Glutamatergic neuron (in vitro differentiated cells): ENCODE measurements at places on chromosomes 13 and 19. TPM values are rescaled to one million over a fixed set of nuclear protein-coding genes. Genes with fewer than 3 reads are reported as not detected.

DNA sequence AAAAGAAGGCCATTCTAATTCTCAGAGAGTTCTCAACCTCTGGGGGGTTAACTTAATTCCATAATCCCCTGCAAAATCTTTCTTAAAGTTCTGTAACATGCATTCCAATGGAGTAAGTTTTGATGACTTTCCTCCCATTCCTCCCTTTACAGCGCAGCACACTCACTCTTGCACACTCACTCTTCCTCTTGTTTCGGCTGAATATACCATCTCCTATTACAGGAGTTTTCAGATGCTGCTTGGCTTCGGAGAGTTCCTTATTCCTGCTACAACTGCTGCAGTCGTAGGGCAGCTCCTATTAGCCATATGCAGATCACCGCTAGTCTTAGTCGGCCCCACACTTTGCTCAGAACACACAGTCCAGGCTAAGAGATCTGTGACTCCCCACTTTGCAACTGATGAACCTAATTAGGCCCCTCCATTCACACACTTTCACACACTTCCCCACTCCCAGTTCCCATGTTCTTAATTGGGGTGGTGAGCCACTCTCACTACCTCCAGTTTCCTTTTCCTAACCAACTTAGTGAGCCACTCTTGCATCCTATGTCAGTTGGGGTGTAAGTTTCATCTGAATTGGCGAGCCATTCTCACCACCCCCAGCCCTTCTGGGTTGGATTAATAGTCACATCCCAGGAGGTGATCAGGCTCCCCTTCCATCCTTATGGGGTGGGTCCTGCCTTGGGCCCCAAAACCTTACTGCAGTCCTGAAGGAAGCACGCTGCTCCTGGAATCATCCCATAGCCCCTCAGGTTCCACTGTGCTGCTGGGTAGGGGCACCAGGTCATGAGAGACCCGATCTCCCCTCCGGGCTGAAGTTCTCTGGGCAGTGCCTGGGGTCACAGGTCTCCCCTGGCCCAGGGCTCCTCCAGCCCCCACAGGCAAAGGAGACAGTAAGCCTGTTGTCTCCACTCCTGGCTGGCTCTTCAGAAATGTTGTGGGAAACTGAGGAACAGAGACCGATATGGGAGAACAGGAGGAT is 53.9 kb downstream of the OR10H4 start:
- no peaks in the 10 kb centered on the region for H3K36me3 ChIP-seq
- H3K27ac ChIP-seq: no peak overlapping the region
- no peak overlapping the region for H3K4me3 ChIP-seq
- DNase-seq: no peak
- no peaks in the 10 kb centered on the region for H3K4me1 ChIP-seq
- peaks cover 4% of the 10 kb centered on the region for H3K27me3 ChIP-seq

DNA sequence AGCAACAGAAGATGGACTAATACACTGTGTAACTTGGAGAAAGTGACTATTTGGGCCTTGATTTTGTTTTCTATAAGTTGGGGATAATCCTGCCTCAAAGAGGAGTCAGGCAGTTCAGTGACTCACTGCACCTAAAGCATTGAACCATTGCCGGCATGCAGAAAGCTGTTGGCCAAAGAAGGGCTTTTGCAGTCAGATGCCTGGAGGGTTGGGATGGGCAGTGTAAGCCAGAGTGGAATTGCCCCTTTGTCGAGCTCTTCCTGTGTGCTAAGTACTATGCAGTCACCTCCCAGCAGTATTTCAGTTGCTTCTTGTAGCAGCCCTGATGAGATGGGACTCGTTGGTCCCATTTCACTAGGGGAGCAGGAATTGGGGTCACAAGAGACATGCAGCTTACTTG is 11.1 kb downstream of the ZNF473 start:
- no peaks in the 10 kb centered on the region for H3K27me3 ChIP-seq
- H3K27ac ChIP-seq: no peak overlapping the region
- peaks cover 8% of the 10 kb centered on the region for H3K36me3 ChIP-seq
- H3K4me3 ChIP-seq: no peak overlapping the region
- DNase-seq: no peak
- H3K4me1 ChIP-seq: no peaks in the 10 kb centered on the region

GRCh38 chr19:52336791-52337381 is 843 bp downstream of the ZNF610 start:
- peak overlapping the region; percentile 99 for H3K4me3 ChIP-seq
- peak overlapping the region; percentile 97 for H3K27ac ChIP-seq
- H3K27me3 ChIP-seq: peaks cover 13% of the 10 kb centered on the region
- no peaks in the 10 kb centered on the region for H3K4me1 ChIP-seq

DNA sequence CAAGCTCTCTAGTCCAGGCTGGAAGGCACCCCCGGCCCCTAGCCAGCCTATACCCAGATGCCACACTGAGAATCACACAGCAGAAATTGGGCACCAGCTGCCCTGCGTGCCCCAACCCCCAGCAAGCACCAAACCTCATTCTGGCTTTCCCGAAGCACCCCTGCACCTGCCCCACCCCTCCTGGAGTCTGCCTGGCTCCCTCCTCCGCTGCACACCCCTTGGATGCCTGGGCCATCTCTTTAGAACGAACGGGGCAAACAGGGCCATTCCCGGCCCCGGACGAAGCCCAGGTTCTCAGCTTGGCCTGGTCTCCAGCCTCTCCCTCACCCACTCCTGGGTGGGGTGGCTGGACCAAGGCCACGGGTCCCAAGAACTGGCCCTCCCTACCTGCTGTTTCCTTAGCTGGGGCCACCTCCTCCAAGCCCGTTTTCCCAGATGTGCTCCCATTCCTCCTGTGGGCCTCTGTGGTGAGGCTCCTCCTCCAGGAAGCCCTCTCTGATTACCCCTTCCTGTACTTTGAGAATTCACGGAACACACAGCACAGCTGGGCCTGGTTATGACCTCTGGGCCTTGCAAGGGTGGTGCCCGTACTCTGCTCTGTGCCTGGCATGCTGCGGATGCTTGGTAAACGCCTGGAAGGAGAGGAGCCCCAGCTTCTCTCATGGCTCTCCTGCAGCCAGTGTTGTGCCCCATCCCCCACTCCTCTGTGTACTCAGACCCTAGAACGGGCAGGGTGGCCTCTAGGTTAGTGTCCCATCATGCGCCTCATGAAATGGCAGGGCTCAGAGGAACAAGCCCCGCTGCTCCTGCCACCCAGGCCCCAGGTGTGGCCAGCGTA is 21.4 kb downstream of the CEBPG start:
- no peaks in the 10 kb centered on the region for H3K36me3 ChIP-seq
- H3K4me1 ChIP-seq: peaks cover 5% of the 10 kb centered on the region
- DNase-seq: no peak
- H3K27me3 ChIP-seq: peaks cover 6% of the 10 kb centered on the region

DNA sequence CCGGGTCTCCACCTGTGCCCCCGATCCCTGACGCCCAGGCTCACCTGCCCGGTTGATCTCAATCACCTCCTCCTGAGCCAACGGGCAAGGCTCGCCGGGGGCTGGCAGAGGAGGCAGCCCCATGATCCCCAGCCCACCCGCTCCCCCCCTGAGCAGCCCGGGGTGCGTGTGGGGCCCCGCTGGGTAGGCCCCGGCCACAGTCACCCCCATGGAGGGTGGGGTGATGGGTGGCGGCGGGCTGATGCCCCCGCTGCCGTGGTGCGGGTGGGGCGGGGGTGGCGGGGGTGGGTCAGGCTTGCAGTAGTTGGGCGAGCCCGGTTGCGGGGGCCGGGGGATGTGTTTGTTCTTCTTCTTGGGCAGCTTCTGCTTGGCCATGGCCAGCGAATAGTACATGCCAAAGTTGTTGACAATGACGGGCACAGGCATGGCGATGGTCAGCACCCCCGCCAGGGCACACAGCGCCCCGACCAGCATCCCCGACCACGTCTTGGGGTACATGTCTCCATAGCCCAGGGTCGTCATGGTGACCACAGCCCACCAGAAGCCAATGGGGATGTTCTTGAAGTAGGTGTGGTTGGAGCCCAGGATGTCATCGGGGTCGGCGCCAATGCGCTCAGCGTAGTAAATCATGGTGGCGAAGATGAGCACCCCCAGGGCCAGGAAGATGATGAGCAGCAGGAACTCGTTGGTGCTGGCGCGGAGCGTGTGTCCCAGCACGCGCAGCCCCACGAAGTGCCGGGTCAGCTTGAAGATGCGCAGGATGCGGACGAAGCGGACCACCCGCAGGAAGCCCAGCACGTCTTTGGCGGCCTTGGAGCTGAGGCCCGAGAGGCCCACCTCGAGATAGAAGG is 6.0 kb downstream of the KCNC3 start:
- peaks cover 28% of the 10 kb centered on the region for H3K27me3 ChIP-seq
- H3K27ac ChIP-seq: peak overlapping the region; percentile 53
- H3K4me1 ChIP-seq: peaks cover 26% of the 10 kb centered on the region

- H3K4me3 ChIP-seq: no peak overlapping the region
- peaks cover 2% of the 10 kb centered on the region for H3K4me1 ChIP-seq
- DNase-seq: peak; percentile 89
- H3K27ac ChIP-seq: no peak overlapping the region
- peaks cover 9% of the 10 kb centered on the region for H3K36me3 ChIP-seq
These were observed 4.3 kb upstream of the ZNF17 start for GRCh38 chr19:57406516-57407123.

GRCh38 chr19:45999653-46000121 is 4.4 kb downstream of the CCDC61 start:
- H3K36me3 ChIP-seq: no peaks in the 10 kb centered on the region
- peaks cover 20% of the 10 kb centered on the region for H3K4me1 ChIP-seq
- peak overlapping the region; percentile 89 for H3K27ac ChIP-seq
- peak; percentile 82 for DNase-seq

- no peak overlapping the region for H3K4me3 ChIP-seq
- H3K27ac ChIP-seq: no peak overlapping the region
- H3K27me3 ChIP-seq: peaks cover 3% of the 10 kb centered on the region
- H3K4me1 ChIP-seq: peaks cover 5% of the 10 kb centered on the region
These were observed 10.8 kb downstream of the ENOX1 start for GRCh38 chr13:43776006-43776405.

DNA sequence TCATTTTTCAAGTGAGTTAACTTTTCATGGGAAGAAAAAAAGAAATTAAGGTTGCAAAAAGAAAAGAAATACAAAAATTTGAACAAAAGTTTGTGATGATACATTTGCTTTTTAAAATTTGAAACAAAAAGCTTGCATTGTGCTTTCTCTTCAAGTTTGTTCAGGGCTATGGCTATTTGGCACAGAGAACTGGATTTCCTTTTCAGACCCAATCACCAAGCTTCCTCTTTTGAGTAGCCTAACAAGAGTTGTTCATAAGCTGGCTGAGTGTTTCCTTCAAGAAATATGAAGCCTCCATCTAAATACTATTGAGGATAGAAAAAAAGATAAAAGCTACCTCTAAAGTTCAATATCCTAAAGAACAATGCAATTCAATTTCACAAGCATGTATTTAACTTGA is 787.8 kb downstream of the LIG4 start:
- H3K4me1 ChIP-seq: no peaks in the 10 kb centered on the region
- no peak for DNase-seq
- H3K36me3 ChIP-seq: no peaks in the 10 kb centered on the region

GRCh38 chr13:20848944-20849343 is 53.6 kb downstream of the XPO4 start:
- no peaks in the 10 kb centered on the region for H3K36me3 ChIP-seq
- no peaks in the 10 kb centered on the region for H3K27me3 ChIP-seq
- H3K4me3 ChIP-seq: no peak overlapping the region
- H3K27ac ChIP-seq: no peak overlapping the region

GRCh38 chr19:41156207-41156606 is 36.8 kb upstream of the CYP2S1 start:
- no peaks in the 10 kb centered on the region for H3K27me3 ChIP-seq
- H3K4me1 ChIP-seq: no peaks in the 10 kb centered on the region
- H3K27ac ChIP-seq: no peak overlapping the region
- no peaks in the 10 kb centered on the region for H3K36me3 ChIP-seq

GRCh38 chr19:40862785-40863184 is 12.5 kb upstream of the CYP2A6 start:
- H3K27me3 ChIP-seq: no peaks in the 10 kb centered on the region
- DNase-seq: no peak
- H3K4me3 ChIP-seq: no peak overlapping the region
- H3K4me1 ChIP-seq: no peaks in the 10 kb centered on the region
- H3K27ac ChIP-seq: no peak overlapping the region

GRCh38 chr13:39542361-39542760 is 60.6 kb downstream of the LHFPL6 start:
- no peak overlapping the region for H3K27ac ChIP-seq
- H3K4me1 ChIP-seq: peaks cover 9% of the 10 kb centered on the region
- peaks cover 1% of the 10 kb centered on the region for H3K27me3 ChIP-seq
- H3K4me3 ChIP-seq: no peak overlapping the region
- H3K36me3 ChIP-seq: no peaks in the 10 kb centered on the region

GRCh38 chr13:99473515-99473914 is 27.8 kb upstream of the TM9SF2 start:
- H3K4me1 ChIP-seq: peaks cover 8% of the 10 kb centered on the region
- no peak overlapping the region for H3K4me3 ChIP-seq
- H3K27ac ChIP-seq: no peak overlapping the region

DNA sequence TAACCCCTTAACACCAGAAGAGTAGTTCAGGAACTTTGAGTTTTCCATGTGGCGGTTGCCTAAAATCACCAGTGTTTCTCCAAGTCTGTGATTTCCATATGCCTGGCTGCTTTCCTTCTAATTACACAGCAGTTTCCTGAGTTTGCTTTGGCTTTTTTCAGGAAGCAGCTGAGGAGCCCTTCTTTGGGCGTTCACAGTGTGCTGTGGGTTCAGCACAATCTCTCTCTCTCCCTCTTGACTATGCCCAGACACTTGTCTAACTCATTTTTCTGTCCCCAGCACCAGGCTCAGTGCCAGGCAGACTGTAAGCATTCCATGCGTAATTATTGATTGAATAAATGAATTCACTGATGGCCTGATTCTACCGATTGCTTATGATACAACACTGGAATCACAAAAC is 19.7 kb downstream of the SCEL start:
- H3K36me3 ChIP-seq: no peaks in the 10 kb centered on the region
- no peak for DNase-seq
- no peaks in the 10 kb centered on the region for H3K4me1 ChIP-seq
- no peak overlapping the region for H3K27ac ChIP-seq
- no peaks in the 10 kb centered on the region for H3K27me3 ChIP-seq
- no peak overlapping the region for H3K4me3 ChIP-seq

DNA sequence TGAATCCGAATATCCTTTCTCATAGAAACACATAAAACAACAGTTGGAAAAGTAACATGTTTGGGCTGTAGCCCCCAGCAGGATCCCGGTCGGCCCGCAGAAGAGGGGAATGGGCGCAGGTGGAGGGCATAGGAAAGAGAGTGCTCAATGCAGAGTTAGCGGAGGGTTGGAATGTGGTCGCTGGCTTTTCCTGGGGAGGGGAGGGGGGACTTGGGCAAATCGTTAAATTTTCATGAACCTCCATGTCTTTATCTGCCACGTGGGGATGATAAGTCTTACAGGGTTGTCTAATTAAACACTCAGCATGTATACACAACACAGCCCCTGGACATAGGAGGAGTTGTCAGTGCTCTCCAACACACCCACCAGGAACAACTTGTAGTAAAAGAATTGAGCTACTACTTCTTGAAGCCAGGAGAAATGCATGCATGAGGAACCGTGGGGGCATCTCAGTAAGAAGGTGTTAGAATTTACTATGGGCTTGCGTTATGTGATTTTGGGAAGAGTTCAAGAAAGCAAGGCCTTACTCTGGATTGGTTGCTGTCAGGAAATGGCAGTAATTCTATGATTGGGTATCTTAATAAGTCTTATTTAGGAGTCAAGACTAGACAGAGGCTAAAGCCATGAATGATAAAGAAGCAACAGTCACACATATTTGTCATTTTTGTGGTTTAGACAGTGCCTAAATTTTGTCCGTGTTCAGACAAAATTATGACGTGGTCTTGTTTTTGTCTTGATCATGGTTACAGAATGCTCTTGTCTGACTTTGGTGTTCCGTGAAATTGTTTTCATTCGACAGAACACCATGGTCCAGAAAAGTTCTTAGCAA is 671 bp upstream of the SLC46A3 start:
- H3K27me3 ChIP-seq: no peaks in the 10 kb centered on the region
- no peak for DNase-seq
- peak overlapping the region; percentile 93 for H3K4me3 ChIP-seq
- no peaks in the 10 kb centered on the region for H3K4me1 ChIP-seq

GJA3 gene
- total RNA-seq: not detected

ZNF181 gene
- total RNA-seq: 11.4 TPM

CACNG7 gene
- total RNA-seq: 60.4 TPM

ZNF865 gene
- total RNA-seq: 14.6 TPM

FPR1 gene
- not detected for total RNA-seq
